Activated CD4-positive, alpha-beta T cell treated with anti-CD3 and anti-CD28 coated beads, Interleukin-2, amount 10 ng/mL, durations not matched to agents 24 days and 14 days (primary cell): ENCODE measurements at places on chromosomes 16 and 17. TPM values are rescaled to one million over a fixed set of nuclear protein-coding genes. Genes with fewer than 3 reads are reported as not detected.

DNA sequence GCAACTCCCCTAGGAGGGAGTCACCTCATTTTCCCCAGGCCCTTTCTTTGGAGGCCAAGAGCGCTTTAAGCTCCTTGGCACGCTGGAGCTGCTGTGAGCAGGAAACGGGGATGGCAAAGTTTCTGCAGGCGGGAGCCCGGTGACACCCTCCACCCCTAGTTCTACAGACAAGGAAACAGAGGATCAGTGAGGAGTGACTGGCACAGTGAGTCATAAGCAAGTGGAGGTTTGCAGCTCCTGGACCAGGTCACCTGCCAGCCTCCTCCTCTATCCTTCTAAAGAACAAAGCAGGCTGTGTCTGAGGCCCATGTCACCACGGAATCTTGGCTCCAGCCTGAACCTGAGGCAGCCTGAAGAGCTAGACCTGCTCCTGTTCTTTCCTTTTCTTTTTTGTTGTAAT lies 141.9 kb downstream of the TMEM132E start:
- no peak for DNase-seq

GRCh38 chr17:32914181-32914580 lies 13.8 kb upstream of the TMEM98 start:
- peak; percentile 59 for DNase-seq

DNA sequence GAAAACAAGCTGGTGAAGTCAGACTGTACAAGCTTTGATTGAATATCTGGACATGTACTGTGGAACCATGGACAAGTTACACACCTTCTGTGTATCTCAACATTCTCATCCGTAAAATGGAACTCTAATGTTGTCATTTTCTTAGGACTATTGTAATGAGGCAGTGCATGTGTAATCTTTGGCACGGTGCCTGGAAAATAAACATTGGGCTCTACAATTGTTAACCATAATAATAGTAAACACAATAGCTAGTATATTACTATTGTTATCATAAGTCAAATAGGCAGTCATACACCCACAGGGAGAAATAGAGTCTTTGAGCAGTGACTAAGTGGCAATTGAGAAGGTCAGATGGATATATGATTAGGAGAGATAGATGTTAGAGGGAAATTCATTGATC lies 39.8 kb upstream of the ANKFN1 start:
- no peak for DNase-seq

- peak; percentile 81 for DNase-seq
These were observed 5.2 kb upstream of the RAI1 start for GRCh38 chr17:17675925-17676534.

- no peak for DNase-seq
These were observed 69.7 kb downstream of the ZFHX3 start for GRCh38 chr16:72978212-72978611.

MMP2 gene
- total RNA-seq, result not detected in 2 replicates

UTS2R gene
- 0.14 TPM in 1 of 2 replicates, not detected in the other for total RNA-seq
